ENCODE measurements at places on chromosomes 3 and 15.

- no peak for DNase-seq
These were observed 18.8 kb downstream of the APH1B start for GRCh38 chr15:63296195-63296594.

- no peak for DNase-seq
These were observed 848.6 kb downstream of the IGSF11 start for GRCh38 chr3:118186051-118186450.

DNA sequence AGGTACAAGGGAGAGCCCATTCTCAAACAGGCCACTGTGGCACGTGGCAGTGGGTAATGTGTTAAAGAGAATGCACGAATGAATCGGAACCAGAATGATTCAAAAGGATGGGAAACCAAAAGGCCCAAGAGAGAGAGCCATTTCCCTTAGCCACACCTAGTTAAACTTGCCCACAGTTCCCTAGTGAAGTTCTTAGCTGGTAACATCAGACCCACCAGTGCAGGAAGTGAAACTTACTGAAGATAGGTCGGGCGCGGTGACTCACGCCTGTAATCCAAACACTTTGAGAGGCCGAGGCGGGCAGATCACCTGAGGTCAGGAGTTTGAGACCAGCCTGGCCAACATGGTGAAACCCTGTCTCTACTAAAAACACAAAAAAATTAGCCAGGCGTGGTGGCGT lies 97.1 kb downstream of the MEX3B start:
- no peak for DNase-seq

GRCh38 chr15:38053776-38054175 lies 119.3 kb downstream of the TMCO5A start:
- no peak for DNase-seq

DNA sequence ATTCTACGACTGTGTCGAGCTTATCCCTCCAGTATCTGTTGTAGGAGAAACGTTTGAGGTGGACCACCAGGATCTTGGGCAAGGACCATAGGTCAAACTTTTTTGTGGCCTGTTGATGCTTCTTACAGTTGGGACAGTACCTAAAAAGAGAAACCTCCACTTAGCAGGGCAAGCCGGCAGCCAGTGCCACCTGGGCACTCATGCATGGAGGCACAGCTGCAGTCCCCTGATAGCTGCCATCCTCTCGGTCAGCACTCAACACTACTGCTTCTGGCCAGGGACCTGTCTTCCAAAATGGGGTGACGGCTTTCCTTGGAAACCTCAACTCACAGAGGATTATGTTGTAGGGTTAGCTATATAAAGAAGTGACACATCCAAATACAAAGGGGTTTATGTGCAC lies 7.0 kb upstream of the C3orf62 start:
- no peak for DNase-seq
